ENCODE measurements at places on chromosomes 7 and 10. TPM values are rescaled to one million over a fixed set of nuclear protein-coding genes. Genes with fewer than 3 reads are reported as not detected.

DNA sequence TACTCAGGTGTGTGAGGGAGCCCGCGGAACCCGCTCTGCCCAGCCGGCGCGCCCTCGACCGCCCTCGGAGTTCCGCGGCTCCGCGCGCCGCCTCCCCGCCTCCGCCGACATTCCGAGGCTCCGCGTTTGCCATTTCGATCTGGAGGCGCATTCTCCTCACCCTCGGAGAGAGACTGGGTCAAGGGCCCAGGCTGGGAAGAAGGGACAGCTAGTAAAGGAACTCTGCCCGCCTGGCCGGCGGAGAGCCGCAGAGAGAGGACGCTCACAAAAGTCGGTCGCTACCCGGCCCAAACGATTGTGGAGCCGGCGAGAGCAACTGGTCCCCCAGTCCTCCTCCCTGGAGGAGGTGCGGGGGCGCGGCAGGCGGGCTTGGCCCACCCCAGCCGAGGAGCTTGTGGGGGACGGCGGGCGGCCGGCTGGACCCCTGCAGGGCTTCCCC, 74.5 kb upstream of the LEP start:
- H3K27me3 ChIP-seq, result peaks cover 81% of the 10 kb centered on the region
- H3K36me3 ChIP-seq, result no peaks in the 10 kb centered on the region
- peak; percentile 47 for DNase-seq
- H3K4me3 ChIP-seq, result peak overlapping the region; percentile 44

GRCh38 chr10:55232553-55232952, 431.5 kb upstream of the PCDH15 start:
- H3K27me3 ChIP-seq, result no peaks in the 10 kb centered on the region
- no peaks in the 10 kb centered on the region for H3K36me3 ChIP-seq
- H3K27ac ChIP-seq, result no peak overlapping the region
- no peak for DNase-seq

GRCh38 chr7:37281368-37282092, 167.1 kb downstream of the ELMO1 start:
- no peak for DNase-seq
- H3K27ac ChIP-seq, result no peak overlapping the region
- H3K27me3 ChIP-seq, result no peaks in the 10 kb centered on the region
- no peaks in the 10 kb centered on the region for H3K36me3 ChIP-seq
- peaks cover 27% of the 10 kb centered on the region for H3K4me1 ChIP-seq

The ARHGEF5 gene
- 1.00 TPM for polyA plus RNA-seq

GRCh38 chr7:47040795-47041347, 541.0 kb downstream of the TNS3 start:
- H3K4me1 ChIP-seq, result peaks cover 13% of the 10 kb centered on the region
- peak; percentile 25 for DNase-seq
- H3K4me3 ChIP-seq, result no peak overlapping the region
- no peaks in the 10 kb centered on the region for H3K36me3 ChIP-seq
- no peaks in the 10 kb centered on the region for H3K27me3 ChIP-seq

- H3K27ac ChIP-seq, result no peak overlapping the region
- peaks cover 4% of the 10 kb centered on the region for H3K4me1 ChIP-seq
- H3K4me3 ChIP-seq, result no peak overlapping the region
- no peaks in the 10 kb centered on the region for H3K36me3 ChIP-seq
- no peaks in the 10 kb centered on the region for H3K27me3 ChIP-seq
Measured at GRCh38 chr10:93861825-93862224, 32.0 kb upstream of the SLC35G1 start.
